CD4-positive, alpha-beta T cell treated with Interleukin-4 for 1 hour (primary cell): ENCODE measurements at places on chromosomes 7 and 10.

- no peak for DNase-seq
These were observed 88.6 kb downstream of the FANK1 start for GRCh38 chr10:125984865-125985495.

DNA sequence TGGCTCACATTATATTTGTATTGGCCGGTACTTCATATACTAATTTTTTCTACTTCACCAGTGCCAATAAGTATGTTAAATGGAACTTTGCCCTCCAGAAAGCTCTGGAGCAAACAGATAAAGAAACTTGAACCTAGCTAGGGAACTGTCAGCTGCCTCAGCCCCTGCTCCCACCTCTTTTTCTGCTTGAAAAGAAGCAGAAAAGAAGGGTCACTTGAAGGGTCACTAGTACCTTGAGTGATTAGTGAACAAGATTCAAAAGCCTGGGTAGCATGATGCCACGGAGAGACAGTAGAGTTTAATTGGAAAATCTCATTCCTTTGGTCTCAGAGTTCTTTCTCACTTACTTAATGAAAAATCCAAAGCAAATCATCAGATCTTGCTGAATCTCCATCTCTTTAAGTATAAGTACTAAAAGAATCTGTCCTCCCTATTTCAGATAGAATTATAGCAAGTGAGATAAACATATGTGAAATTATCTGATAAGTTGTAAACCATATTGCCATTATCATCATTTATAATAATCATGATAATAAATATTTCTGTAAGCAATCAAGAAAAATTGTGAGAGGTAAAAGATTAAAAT lies 47.7 kb downstream of the PTN start:
- no peak for DNase-seq

DNA sequence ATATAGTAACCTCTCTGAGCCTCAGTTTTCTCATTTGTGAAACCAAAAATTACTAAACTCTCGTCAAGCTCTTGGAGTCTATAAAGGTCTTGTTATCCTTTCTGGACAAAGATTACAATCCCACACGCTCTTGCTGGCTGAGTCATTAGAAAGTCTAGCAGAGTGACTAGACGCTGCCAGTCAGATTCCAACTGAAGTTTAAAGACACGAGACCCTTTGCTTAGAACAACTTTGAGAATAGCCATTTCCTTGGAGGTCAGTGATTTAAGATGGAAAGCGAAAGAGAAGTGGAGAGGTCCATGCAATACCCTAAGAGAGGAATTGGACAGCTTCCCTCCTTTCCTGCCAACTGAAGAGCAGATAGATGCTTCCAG lies 119.5 kb downstream of the APBB1IP start:
- no peak for DNase-seq

DNA sequence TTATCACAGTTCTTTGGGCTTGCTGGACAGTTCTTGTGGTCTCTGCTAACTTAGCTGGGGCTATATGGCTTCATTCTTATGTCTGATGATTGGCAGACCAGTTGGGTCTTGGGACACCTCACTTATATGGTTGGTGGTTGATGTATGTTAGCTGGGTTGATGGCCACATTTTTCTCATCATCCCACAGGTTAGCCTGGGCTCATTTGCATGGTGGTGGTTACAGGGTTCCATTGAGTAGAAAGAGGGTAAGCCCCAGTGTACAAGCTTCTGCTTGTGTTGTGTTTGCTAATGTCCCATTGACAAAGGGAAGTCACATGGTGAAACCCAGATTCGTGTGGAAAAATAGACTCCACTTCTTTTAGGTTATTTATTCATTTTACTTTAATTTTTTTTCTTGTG lies 40.6 kb downstream of the TMEM60 start:
- no peak for DNase-seq

DNA sequence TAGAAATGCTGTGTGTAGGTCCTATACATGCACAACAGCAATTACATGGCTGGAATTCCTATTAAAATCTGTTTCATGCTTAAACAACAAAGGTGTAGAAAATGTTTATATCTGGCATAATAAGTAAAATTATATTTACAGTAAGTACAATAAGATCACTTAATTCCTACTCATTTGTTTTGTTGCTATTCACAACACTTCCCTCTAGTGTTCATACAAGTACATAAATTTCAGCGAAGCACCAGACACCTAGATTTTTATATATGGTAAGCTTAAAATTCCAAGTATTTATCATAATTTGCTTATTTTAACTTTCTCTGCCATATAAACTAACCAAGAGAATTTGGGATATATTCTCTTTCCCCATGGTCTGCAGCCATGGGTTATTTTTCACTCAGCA lies 51.8 kb upstream of the ANK3 start:
- DNase-seq, result no peak

DNA sequence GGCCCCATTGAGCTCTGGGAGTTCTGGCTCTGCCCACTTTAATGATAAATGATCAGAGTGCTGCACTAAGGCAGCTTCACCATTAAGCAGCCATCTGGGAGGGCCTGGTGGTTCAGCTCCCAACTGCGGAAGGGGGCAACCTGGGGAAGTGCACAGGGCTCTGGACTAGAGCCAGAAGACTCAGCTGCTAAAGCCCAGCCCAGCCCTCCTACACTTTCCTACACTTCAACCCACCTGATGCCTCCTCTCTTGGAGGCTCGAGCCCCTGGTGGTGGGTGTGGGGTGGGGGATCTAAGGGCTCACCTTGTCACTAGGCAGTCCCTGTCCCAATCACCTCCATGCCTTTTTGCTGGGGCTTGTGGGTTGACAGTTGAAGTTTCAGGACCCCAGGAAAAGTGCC lies 60.6 kb upstream of the ANTXRL start:
- DNase-seq, result no peak
